ENCODE measurements at places on chromosomes 1 and 21. TPM values are rescaled to one million over a fixed set of nuclear protein-coding genes. Genes with fewer than 3 reads are reported as not detected.

The ACADM gene
- total RNA-seq: 48.7 TPM

The F11R gene
- 86.7 TPM for total RNA-seq

The ANKRD65 gene
- total RNA-seq: not detected

The ANGPTL3 gene
- total RNA-seq: 0.07 TPM

The NUP210L gene
- 0.10 TPM for total RNA-seq

The CD247 gene
- total RNA-seq: 0.57 TPM

The C1orf185 gene
- total RNA-seq: not detected

The CDA gene
- total RNA-seq: 28.6 TPM

The KCNE1 gene
- total RNA-seq: not detected

The FMO1 gene
- not detected for total RNA-seq

The CD52 gene
- 2.0 TPM for total RNA-seq

The KCNN3 gene
- 1.1 TPM for total RNA-seq

The CELA2B gene
- not detected for total RNA-seq

GRCh38 chr1:110548381-110548780, 29.4 kb upstream of the KCNA10 start:
- H3K4me3 ChIP-seq: no peak overlapping the region
- DNase-seq: peak; percentile 22
- no peaks in the 10 kb centered on the region for H3K4me1 ChIP-seq
- peaks cover 44% of the 10 kb centered on the region for H3K27me3 ChIP-seq
- H3K36me3 ChIP-seq: no peaks in the 10 kb centered on the region
- H3K27ac ChIP-seq: no peak overlapping the region

GRCh38 chr1:56576880-56577405, 2.4 kb downstream of the PLPP3 start:
- H3K36me3 ChIP-seq: no peaks in the 10 kb centered on the region
- peak; percentile 21 for DNase-seq
- H3K27me3 ChIP-seq: no peaks in the 10 kb centered on the region
- peaks cover 5% of the 10 kb centered on the region for H3K4me1 ChIP-seq

DNA sequence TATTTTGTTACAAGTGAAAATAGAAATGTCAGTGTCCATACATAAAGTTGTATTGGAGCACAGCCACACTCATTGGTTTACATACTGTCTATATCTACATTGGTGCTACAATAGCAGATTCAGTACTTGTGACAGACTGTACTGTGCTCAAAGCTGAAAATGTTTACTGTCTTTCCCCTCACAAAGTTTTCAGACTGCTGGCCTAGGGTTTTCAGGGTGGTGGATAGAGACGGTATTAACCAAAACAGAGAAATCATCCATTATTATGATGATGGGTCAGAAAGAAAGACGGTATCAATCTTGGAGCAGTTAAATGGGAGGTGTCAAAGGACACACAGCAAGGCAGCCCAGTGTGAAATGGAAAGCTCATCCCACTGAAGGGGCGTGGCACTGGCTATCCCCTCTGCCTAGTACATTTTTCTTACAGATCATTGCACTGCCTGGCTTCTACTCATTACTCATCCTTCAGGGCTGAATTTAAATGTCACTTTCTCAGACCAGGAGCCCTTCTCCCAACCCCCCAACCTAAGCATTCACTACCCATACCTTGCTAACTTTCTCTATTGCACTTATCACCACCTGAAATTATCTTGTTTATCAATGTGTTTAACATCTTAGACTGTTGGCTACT, 10.2 kb downstream of the JAK1 start:
- no peak for DNase-seq
- H3K4me1 ChIP-seq: peaks cover 14% of the 10 kb centered on the region
- no peak overlapping the region for H3K27ac ChIP-seq
- no peaks in the 10 kb centered on the region for H3K27me3 ChIP-seq
- no peak overlapping the region for H3K4me3 ChIP-seq
- H3K36me3 ChIP-seq: no peaks in the 10 kb centered on the region

- H3K4me3 ChIP-seq: no peak overlapping the region
- no peaks in the 10 kb centered on the region for H3K36me3 ChIP-seq
- H3K4me1 ChIP-seq: no peaks in the 10 kb centered on the region
- H3K27me3 ChIP-seq: no peaks in the 10 kb centered on the region
- H3K27ac ChIP-seq: no peak overlapping the region
- DNase-seq: no peak
These were observed 16.0 kb upstream of the STUM start for GRCh38 chr1:226532553-226532952.

GRCh38 chr1:86913399-86913895, 479 bp downstream of the SELENOF start:
- H3K36me3 ChIP-seq: no peaks in the 10 kb centered on the region
- peak overlapping the region; percentile 72 for H3K27ac ChIP-seq
- DNase-seq: no peak
- no peaks in the 10 kb centered on the region for H3K27me3 ChIP-seq
- H3K4me1 ChIP-seq: peaks cover 21% of the 10 kb centered on the region

GRCh38 chr1:166836733-166837132, 2.5 kb upstream of the POGK start:
- H3K4me3 ChIP-seq: no peak overlapping the region
- no peak overlapping the region for H3K27ac ChIP-seq
- DNase-seq: no peak
- H3K4me1 ChIP-seq: peaks cover 6% of the 10 kb centered on the region

- no peak overlapping the region for H3K27ac ChIP-seq
- H3K36me3 ChIP-seq: no peaks in the 10 kb centered on the region
- no peaks in the 10 kb centered on the region for H3K4me1 ChIP-seq
- H3K4me3 ChIP-seq: no peak overlapping the region
- H3K27me3 ChIP-seq: no peaks in the 10 kb centered on the region
These were observed 80.3 kb downstream of the SELENOF start for GRCh38 chr1:86833461-86834215.

GRCh38 chr1:233094269-233094668, 143.9 kb downstream of the NTPCR start:
- no peak overlapping the region for H3K4me3 ChIP-seq
- no peaks in the 10 kb centered on the region for H3K4me1 ChIP-seq
- DNase-seq: no peak
- no peaks in the 10 kb centered on the region for H3K36me3 ChIP-seq
- H3K27ac ChIP-seq: no peak overlapping the region

DNA sequence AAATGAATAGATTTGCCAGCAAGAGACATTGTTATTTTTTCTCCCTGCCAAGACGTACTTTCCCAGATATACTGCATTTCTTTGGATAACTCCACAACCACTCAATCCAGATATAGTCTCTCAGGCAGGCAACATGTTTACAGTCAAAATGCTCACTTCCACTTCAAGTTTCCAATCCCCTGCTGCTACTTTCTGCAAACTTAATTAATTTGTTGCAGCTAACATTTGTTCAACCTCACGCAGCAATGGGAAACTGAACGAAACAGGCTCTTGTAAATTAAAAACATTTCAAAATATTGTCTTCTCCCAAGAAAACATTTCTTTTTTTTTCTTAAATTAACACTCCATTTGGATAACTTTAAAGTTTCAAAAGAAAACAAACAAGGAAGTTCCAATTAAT, 45.7 kb upstream of the PROX1 start:
- no peak overlapping the region for H3K27ac ChIP-seq
- H3K4me3 ChIP-seq: no peak overlapping the region
- no peaks in the 10 kb centered on the region for H3K36me3 ChIP-seq
- H3K4me1 ChIP-seq: no peaks in the 10 kb centered on the region
- H3K27me3 ChIP-seq: peaks cover 5% of the 10 kb centered on the region

GRCh38 chr1:200520735-200521134, 99.8 kb downstream of the KIF14 start:
- DNase-seq: no peak
- H3K27me3 ChIP-seq: no peaks in the 10 kb centered on the region

GRCh38 chr21:16554503-16554902, 824.7 kb downstream of the USP25 start:
- H3K27me3 ChIP-seq: no peaks in the 10 kb centered on the region
- H3K36me3 ChIP-seq: no peaks in the 10 kb centered on the region
- no peak overlapping the region for H3K27ac ChIP-seq
- no peak for DNase-seq
- no peaks in the 10 kb centered on the region for H3K4me1 ChIP-seq
- H3K4me3 ChIP-seq: no peak overlapping the region

GRCh38 chr1:58780411-58780810, 3.4 kb downstream of the JUN start:
- H3K4me1 ChIP-seq: peaks cover 3% of the 10 kb centered on the region
- no peak for DNase-seq
- no peak overlapping the region for H3K27ac ChIP-seq
- H3K36me3 ChIP-seq: no peaks in the 10 kb centered on the region
- H3K27me3 ChIP-seq: no peaks in the 10 kb centered on the region

DNA sequence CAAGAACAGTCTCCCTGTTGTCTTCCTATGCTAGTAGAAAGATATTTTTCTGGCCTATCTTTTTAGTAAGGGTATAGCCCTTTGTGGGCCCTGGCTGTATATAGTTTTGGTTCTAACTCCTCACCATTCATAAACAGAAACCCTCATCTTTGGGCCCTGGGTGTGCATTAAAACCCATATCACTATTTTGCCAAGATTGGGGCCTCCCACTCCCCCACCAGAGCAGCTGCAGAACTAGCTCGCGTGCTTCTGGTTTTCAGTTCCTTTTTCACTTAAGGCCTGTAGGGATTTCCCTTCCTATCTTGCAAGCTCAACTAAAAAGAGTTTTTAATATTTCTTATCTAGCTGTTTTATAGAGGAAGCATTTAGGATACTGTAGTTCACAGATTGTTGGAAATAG, 106.4 kb downstream of the RGL1 start:
- no peak overlapping the region for H3K27ac ChIP-seq
- DNase-seq: no peak
- H3K27me3 ChIP-seq: no peaks in the 10 kb centered on the region
- H3K36me3 ChIP-seq: no peaks in the 10 kb centered on the region
- 0 out of 2 replicates have a peak, but pooled peaks cover 2% of the 10 kb centered on the region for H3K4me1 ChIP-seq

DNA sequence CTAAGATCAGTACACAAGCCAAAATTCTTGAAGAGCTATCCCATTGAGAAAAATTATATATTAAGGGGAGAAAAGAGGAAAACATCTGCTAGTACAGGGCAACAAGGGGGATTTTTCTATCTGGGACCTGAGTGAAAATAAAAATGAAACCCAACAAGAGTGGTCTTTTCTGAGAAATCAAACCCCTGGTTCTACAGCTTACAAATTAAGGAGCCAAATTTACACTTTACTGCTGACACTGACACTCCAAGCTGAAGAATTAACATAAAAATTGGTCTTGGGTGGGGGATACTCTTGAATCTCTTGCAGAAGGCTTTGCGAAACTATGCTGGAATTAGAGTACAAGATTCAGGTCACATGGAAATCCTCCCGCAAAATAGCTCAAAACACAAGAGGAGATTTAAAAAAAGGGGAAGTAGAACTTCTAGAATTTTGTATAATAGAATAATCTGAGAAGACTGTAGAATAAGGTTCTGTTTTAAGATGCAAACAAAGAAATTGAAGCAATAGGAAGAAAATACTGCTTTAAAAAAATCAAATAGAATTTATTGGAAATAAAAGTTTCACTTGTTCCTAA, 32.1 kb upstream of the HSPA13 start:
- H3K27me3 ChIP-seq: no peaks in the 10 kb centered on the region
- no peak overlapping the region for H3K4me3 ChIP-seq
- H3K27ac ChIP-seq: no peak overlapping the region
- H3K36me3 ChIP-seq: no peaks in the 10 kb centered on the region

GRCh38 chr1:91765880-91766443, 120.0 kb downstream of the TGFBR3 start:
- DNase-seq: no peak
- H3K27me3 ChIP-seq: no peaks in the 10 kb centered on the region
- H3K27ac ChIP-seq: no peak overlapping the region
- H3K4me3 ChIP-seq: no peak overlapping the region

- no peaks in the 10 kb centered on the region for H3K36me3 ChIP-seq
- no peak overlapping the region for H3K27ac ChIP-seq
- H3K4me1 ChIP-seq: no peaks in the 10 kb centered on the region
- no peak overlapping the region for H3K4me3 ChIP-seq
- no peaks in the 10 kb centered on the region for H3K27me3 ChIP-seq
These were observed 15.7 kb downstream of the EPHX1 start for GRCh38 chr1:225825607-225826007.

GRCh38 chr1:224534731-224535130, 81.4 kb upstream of the CNIH3 start:
- no peaks in the 10 kb centered on the region for H3K27me3 ChIP-seq
- DNase-seq: no peak
- H3K36me3 ChIP-seq: no peaks in the 10 kb centered on the region
- H3K27ac ChIP-seq: no peak overlapping the region
- H3K4me1 ChIP-seq: no peaks in the 10 kb centered on the region
- H3K4me3 ChIP-seq: no peak overlapping the region

DNA sequence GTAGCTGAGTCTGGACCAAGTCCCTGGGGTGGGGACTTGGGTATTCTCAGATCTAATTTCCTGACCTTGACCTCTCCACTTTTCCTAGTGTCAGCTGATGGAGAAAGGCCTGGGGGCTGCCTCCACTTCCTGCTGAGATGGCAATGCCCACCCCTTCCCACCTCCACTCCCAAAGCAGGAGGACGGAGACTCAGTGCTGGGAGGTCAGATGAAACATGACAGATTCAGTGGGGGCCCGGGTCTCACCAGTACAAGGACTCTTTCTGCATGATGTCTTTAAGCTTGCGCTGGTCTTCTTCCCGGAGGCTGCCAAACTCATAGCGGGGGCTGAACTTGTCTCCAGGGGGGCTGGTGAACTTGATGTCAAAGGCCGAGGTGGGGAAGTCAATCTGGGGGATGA, 35.6 kb upstream of the PPP1R15B start:
- DNase-seq: no peak
- no peak overlapping the region for H3K4me3 ChIP-seq
- H3K36me3 ChIP-seq: no peaks in the 10 kb centered on the region
- H3K27ac ChIP-seq: no peak overlapping the region
- H3K27me3 ChIP-seq: no peaks in the 10 kb centered on the region

- H3K27me3 ChIP-seq: no peaks in the 10 kb centered on the region
- no peak overlapping the region for H3K27ac ChIP-seq
- no peak for DNase-seq
- no peaks in the 10 kb centered on the region for H3K4me1 ChIP-seq
These were observed 44.4 kb downstream of the CACHD1 start for GRCh38 chr1:64514197-64514765.

DNA sequence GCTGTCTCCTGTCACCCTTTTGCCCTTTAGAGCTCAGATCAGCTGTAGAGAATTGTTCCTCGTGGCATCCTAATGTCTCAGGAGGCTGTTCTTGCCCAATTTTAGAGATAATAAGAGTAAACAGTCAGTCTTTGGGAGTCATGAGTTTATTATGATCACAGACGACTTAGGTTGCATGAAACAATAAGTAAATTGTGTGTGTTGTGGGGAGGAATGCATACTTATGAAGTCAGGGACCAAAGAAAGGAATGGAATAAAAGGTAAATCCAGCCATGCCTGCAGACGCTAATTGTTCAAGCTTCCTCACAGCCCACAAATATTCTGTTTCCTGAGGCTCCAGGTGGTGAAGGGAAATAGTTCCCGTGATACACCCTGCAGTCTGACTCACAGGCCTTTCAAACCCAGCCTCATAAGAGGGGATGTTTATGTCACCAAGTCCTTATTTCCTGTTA, 897 bp downstream of the EPHX4 start:
- peak overlapping the region; percentile 53 for H3K27ac ChIP-seq
- H3K4me1 ChIP-seq: peaks cover 10% of the 10 kb centered on the region
- no peaks in the 10 kb centered on the region for H3K27me3 ChIP-seq
- H3K4me3 ChIP-seq: peak overlapping the region; percentile 58
- no peaks in the 10 kb centered on the region for H3K36me3 ChIP-seq
